ENCODE measurements at places on chromosomes 2 and 18.

- DNase-seq = no peak
Observed at GRCh38 chr2:144890828-144891227, 370.9 kb upstream of the ZEB2 start.

GRCh38 chr18:48703028-48703386 lies 164.2 kb downstream of the CTIF start:
- no peak for DNase-seq

DNA sequence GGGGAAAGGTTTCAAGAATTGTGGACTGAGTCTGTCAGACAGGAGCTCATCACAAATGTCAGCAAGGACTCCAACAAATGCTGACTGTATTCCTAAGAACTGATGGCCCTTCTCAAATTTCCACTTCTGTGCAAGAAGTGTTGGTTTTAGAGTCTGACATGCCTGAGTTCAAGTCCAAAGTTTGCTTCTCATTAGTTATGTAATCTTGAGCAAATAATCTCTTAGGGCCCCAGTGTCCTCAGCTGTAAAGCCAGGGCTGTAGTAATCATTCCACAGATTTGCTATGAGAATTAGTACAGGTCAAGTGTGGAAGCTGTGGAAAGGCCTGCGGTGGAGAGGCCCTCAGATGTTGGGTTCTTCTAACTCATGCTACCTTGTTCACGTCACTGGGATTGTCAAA lies 23.9 kb downstream of the MEP1B start:
- no peak for DNase-seq

DNA sequence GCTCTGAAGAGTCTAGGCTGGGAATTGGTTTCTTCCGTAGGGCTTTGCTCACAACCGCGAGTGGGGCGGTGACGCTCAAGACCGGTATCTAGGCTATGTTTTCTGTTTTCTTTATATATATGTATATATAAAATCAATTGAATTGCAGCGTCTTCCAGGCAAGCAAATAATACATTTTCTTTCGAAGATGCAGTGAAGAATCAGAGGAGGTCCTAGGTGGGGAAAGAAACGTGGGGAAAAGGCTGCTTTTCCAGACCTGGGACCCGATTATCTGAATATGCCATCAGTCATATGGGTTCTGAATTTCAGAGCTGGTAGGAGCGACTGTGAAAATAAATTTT lies 714 bp upstream of the SCN9A start:
- no peak for DNase-seq

DNA sequence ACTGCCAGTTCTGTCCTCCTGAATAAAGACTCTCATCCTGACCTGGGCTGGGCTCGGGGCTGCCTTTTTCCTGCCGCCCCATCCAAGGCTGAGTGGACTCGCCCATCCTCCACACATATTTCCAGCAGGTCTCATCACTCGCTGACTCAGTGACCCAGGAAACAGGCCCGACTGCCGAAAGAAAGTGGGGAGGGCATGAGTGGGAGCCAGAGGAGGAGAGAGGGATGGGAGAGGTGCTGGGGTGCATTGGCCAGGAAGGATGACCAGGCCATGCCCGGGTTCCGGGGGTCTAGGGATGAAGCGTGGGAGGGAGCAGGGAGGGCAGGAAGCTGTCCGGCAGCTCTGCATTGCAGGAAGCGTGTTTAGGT lies 66.7 kb downstream of the TWIST2 start:
- no peak for DNase-seq

DNA sequence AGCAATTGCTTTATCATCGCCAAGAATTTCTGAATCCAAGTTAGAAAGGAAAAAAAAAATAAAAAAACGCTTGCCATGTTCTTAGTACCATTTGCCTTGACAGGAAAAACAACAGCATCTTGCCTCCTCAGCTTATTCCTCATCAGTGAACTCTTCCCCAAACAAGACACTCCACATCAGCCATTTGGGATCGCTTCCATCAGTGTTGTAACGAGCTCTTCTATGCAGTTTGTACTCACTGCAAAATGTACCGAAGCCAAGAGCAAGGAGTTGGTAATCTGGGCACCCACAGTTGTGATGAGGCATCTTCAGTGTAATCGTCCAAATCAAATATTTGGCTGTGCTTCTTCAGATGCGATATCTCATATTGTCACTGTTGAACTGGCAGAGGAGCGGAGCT lies 503.7 kb downstream of the TMEM182 start:
- no peak for DNase-seq

- no peak for DNase-seq
Observed at GRCh38 chr2:19547321-19547720, 188.9 kb upstream of the OSR1 start.

GRCh38 chr2:181785691-181786344 lies 105.5 kb upstream of the NEUROD1 start:
- no peak for DNase-seq

- DNase-seq = no peak
Observed at GRCh38 chr2:208718828-208719227, 312.2 kb downstream of the PTH2R start.
